Stimulated activated CD4-positive, alpha-beta T cell treated with anti-CD3 and anti-CD28 coated beads, Interleukin-15, amount 100 ng/mL, for 24 hours (primary cell): ENCODE measurements at places on chromosomes 12 and 14.

DNA sequence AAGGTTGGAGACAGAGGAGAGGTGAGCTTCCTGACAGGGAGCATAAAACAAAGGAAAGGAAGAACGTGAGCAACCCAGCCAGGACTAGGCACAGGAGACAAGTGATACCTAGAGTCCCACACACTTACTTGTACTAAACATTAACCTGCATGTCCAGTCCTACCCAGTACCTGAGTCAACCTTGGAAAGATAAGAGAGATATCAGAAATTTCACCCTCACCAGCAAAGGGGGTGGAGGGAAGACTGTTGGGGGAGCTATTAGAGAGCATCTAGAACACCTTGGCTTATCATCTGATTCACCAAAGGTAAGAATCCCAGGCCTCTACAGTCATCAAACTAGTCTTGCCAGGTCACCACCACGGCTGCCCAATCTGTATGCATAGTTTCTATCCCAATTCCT is 11.1 kb downstream of the KLHL33 start:
- no peak for DNase-seq

DNA sequence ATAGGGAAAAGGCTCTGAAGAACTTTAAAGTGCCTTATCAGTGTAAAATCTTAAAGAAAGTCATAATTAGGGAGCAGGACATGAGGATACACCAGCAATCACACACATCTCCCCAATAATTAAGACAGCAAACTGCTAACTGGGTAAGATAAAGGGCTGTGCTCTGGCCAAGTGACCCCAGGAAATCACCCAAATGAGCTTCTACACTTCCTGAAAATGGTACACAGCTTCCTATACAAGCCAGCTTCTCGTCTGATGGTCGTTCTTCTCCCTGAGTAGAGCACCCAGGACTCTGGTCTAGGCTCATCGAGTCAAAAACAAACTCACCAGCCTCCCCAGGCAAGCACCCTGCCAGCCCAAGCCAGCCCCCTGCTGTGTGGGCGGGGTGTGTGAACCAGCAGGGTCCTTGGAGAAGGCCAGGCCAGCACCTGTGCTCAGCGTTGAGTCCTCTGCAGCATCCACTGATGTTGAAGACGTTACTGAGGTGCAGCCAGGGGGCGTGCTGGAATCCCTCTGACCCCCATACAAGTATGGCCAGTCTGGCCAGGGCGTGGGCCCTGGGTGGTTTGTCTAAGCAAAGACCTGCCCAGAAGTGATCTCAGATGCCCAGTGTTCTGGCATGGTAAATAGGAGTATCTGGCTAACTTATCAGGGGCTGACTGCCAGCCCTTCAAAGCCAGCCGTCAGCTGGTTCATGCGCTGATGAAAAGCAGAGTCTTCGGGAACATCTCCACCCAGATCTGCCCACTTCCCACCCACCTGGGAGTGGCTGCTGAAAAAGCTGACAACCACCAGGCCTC is 41.4 kb downstream of the ACTN1 start:
- no peak for DNase-seq

DNA sequence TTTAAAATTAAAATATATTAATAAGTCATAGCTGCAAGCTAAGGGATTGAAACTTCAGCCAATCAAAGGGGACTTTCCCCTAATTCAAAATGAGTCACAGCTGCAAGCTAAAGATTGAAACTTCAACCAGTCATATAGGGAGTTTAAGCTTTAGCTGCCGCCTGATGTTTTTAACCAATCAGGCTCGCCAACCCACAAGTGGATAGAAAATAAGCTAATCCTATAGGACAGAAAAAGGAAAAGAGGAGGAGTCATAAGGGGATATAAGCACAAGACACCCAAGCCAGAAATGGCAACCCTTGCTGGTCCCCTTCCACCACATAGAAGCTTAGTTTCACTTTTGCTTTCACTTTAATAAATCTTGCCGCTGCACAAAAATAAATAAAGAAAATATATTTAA is 1154.6 kb downstream of the GALC start:
- DNase-seq, result peak; percentile 3

DNA sequence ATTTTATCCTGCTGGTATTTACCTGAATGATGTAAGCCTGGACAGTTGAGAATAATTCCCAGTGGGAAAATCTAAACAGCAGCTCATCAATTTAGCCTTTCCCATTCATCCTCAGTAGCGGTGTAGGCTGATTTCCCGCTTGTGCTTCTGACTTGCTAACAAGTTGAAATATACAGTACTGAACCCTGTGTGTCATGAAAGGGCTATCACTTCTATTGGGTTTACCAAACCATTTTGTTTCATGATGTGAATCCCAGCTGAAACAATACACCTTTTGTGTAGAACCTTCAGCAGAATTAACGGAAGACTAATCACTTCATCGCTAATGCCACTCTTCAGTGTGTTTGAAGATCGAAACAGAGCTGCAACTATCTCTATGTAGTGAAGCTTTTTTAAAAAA is 88.4 kb downstream of the POLR3B start:
- no peak for DNase-seq

DNA sequence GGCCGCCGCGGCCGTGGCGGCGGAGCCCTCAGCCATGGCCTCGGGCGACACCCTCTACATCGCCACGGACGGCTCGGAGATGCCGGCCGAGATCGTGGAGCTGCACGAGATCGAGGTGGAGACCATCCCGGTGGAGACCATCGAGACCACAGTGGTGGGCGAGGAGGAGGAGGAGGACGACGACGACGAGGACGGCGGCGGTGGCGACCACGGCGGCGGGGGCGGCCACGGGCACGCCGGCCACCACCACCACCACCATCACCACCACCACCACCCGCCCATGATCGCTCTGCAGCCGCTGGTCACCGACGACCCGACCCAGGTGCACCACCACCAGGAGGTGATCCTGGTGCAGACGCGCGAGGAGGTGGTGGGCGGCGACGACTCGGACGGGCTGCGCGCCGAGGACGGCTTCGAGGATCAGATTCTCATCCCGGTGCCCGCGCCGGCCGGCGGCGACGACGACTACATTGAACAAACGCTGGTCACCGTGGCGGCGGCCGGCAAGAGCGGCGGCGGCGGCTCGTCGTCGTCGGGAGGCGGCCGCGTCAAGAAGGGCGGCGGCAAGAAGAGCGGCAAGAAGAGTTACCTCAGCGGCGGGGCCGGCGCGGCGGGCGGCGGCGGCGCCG is 381 bp downstream of the YY1 start:
- peak; percentile 43 for DNase-seq

- DNase-seq, result no peak
Measured at GRCh38 chr12:32120419-32120818, 13.8 kb downstream of the BICD1 start.

DNA sequence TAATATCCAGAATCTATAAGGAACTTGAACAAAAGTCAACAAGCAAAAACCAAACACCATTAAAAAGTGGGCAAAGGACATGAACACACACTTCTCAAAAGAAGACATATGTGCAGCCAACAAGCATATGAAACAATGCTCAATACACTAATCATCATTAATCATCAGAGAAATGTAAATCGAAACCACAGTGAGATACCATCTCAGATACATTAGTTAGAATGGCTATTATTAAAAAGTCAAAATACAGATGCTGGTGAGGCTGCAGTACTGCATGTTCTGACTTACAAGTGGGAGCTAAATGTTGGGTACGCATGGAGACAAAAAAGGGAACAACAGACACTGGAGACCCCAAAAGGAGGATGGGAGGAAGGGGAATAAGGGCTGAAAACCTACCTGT is 67.1 kb downstream of the BLTP3B start:
- DNase-seq, result no peak

GRCh38 chr12:1922075-1922709 is 3.7 kb upstream of the CACNA2D4 start:
- no peak for DNase-seq

DNA sequence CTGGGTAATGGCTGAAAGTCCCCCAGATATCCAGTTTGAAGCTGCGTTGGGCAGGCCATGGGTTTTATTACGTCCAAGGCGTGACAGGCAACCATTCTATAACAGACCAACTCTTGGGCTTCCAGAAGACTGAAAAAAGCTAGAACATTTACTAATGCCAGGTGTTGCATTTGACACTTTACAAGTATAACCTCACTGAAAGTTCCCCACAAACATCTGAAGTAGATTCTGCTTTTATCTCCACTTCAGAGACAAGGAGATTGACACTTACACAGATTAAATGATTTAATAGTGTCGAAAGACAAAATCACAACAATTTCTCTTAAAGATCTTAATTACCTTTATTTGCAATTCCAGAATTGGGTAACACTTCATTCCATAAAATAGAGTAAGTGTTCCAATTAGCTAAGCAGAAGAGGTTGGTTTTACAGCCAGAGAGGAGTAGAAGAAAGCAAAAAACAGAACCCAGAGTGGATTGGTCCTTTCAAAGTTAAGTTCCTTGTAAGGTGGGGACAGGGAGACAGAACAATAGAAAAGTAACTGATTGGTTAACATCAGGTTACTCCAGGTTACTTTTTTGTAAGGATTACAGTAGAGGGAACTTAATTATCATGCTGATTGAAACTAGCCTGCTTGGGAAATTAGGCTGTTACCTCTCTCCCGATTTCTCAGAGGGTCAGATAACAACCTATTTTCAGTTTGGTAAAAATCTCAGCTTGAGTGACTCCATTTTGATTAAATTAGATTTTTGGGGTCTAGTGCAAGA is 11.3 kb downstream of the SOCS2 start:
- DNase-seq, result no peak

GRCh38 chr14:77889971-77890442 is 90.1 kb downstream of the ADCK1 start:
- DNase-seq, result no peak

GRCh38 chr14:100159865-100160533 is 554 bp upstream of the DEGS2 start:
- no peak for DNase-seq

DNA sequence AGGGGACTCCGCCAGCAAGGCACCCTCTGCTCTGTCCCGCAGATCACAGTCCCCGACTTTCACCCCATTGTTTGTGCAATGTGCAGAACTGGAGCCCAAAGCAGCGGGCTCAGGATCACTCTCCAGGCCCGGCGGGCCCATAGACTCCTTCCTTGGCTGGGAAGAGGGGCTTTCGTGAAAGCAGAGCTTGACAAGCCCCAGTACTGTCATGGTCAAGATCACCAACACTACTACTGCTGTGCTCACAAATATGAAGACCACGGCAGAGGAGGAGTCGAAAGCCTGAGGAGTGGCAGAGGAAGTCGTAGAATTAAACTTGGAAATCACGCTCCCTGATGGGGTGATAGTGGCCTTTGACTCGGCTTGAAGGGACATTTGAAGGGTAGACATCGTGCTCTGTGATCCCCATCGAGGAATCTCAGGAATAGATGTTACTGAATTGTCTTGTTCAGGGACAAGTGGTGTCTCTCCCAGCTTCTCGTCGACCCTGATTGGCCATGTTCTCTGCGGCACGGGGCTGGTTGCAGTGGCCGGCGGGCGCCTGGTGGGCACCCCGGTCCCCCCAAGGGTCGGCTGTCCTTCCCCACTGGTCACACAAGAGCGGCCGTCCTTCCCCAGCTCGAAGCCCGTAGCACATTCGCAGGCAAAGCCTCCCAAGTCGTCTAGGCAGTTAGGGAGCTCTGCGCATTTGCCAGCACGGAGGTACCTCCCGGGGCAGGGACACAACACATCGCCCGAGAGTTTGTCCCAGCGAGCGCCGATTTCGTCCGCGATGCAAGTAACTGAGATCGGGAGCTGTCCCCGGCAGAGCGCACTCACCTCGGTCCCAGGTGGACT is 1.1 kb downstream of the CLEC14A start:
- DNase-seq, result no peak

DNA sequence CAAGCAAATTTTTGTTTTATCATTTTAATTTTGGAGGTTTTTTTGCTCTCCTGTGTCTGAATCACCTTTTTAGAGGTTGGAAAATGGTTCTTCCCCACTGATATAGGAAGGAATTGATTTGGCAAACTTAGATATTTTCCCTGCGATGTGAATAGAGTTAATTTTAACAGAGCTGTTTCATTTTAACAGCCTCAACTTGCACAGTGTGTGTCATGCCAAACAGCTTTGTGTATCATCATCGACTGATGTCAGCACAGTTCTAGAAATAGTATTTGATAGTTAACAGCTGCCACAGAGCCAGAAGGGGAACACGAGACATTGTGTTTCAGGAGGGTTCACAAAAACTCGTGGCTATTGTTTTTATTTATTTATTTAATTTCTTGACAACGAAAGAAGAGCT is 243.1 kb upstream of the FOXN3 start:
- no peak for DNase-seq

DNA sequence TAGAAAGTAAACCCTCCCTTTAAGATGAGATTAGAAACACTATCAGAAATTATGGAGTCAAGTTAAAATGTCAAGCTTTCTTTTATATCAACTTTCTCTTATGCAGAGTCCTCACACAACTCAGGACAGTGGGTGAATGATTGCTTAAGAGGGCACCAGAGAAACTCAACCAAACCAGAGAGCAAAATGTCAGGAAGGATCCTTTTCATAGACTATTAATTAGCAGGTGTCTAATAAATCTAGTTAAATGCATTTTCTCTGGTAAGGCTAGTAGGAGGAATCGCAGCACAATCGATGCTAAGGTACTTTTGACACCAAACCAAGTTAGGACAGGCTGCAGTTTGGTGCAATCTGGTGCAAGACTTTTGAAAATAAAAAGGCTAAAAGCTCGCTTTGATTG is 614.7 kb upstream of the FOXG1 start:
- no peak for DNase-seq

DNA sequence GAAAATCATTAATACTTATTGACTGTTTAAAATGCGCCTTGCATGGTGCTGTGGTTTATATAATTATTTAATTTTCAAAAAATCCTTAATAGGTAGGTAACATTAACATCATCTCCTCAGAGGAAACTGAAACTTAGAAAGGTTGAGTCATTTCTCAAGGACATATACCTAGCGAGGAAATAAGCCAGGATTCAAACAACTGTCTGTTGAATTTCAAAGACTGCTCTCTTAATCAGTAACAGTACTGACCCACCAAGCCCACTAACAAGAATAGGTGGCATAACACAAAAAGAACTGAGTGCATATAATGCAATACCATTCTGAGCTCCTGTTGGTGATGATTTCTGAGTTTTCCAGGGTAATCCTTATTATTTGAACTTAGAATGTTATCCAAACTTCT is 174.3 kb downstream of the SOX5 start:
- no peak for DNase-seq

- DNase-seq, result no peak
Measured at GRCh38 chr12:13436696-13437391, 240.3 kb downstream of the EMP1 start.

DNA sequence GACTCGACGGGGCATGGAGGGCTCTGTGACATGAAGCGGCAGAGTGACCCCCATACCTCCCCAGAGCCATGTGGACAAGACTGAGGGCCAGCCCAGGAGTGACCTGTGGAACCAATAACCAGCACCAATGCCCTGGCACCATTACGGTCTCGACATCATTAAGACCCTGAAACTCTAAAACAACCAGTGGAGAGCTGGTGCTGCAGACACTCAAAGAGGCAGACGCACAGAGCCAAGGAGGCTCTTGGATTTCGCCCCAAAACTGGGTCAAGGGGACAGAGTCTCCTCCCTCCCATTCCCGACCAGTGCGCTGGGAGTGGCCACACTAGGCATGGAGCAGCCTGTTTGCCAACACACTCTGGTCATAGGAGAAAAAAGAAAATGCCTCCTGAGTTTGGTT is 41.6 kb upstream of the VASH1 start:
- no peak for DNase-seq

GRCh38 chr12:162467-163307 is 51.3 kb downstream of the SLC6A12 start:
- no peak for DNase-seq
